ENCODE measurements at places on chromosomes 5 and 9.
A peak's percentile ranks its signal among the peaks of the same experiment; 100 is the strongest.

DNA sequence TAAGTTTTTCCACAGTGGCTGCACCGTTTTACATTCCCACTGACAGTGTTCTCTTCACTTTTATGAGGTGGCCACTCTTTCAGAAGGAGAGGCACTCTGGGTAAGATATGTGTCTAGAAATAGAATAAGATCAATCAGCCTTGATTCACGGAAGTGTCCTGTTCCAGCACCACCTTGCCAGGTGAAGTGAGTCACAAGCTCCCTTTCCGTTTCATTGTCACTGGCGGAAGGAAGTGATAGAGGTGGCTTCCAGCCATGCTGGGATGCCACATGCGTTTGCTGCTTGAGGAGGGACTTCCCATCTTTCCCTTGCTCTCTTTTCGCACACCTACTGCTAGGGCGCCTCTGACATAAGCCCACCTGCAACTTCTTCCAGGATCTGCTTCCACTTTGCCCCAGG, 217.1 kb downstream of the PIK3R1 start:
- peak; percentile 51 for DNase-seq

GRCh38 chr5:158080112-158080511, 221.2 kb upstream of the CLINT1 start:
- no peak for DNase-seq

GRCh38 chr5:72477176-72477575, 30.0 kb downstream of the ZNF366 start:
- no peak for DNase-seq

- no peak for DNase-seq
Observed at GRCh38 chr9:115333277-115334070, 215.5 kb upstream of the TNC start.

DNA sequence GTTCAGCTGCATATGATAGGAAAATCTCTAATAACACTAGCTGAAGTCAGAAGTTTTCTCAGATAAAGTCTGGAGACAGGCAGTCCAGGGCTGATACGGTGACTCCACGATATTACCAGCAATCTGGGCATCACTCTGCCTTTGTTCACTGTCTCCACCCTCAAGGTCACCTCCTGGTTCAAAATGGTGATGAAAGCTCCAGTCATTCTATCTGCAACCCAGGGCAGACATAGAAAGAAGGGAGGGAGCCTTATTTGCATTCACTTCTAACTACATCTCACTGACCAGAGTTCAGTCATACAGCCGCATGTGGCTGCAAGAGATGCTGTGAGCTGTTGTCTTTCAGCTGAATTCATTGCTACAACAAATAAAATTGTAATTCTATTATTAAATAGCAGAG, 22.4 kb upstream of the GPR151 start:
- no peak for DNase-seq

DNA sequence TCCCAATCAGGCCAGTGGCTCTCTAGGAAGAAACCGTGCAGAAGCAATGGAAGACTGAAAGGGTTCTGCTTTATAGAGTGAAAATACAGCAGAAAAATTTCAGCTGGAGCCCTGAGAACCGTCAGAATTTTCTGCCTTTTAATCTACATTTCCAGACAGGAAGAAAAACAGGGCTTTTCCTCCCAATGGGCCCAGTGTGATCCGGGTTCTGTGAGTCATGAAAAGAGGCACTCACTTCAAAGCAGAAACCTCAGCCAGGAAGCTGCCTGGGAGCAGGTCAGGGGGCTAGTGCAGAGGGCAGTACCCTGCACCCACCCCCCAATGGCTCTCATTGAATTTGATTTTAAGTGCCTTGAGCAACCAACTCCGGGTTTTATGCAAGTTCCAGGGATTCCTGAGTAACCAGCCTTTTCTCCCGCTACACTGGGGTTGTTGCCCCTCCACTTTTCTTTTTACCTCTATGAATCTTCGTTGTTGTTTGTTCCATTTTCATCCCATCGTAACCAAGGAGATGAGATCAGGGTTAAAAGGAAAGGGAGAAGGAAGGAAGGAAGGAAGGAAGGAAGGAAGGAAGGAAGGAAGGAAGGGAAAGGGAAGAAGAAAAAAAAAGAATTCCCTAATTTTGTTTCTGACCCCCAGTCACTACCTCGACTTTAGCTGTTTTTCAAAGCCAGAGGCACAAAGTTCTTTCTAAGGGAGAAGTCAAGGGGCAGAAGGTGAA, 1.3 kb downstream of the BARHL1 start:
- no peak for DNase-seq

DNA sequence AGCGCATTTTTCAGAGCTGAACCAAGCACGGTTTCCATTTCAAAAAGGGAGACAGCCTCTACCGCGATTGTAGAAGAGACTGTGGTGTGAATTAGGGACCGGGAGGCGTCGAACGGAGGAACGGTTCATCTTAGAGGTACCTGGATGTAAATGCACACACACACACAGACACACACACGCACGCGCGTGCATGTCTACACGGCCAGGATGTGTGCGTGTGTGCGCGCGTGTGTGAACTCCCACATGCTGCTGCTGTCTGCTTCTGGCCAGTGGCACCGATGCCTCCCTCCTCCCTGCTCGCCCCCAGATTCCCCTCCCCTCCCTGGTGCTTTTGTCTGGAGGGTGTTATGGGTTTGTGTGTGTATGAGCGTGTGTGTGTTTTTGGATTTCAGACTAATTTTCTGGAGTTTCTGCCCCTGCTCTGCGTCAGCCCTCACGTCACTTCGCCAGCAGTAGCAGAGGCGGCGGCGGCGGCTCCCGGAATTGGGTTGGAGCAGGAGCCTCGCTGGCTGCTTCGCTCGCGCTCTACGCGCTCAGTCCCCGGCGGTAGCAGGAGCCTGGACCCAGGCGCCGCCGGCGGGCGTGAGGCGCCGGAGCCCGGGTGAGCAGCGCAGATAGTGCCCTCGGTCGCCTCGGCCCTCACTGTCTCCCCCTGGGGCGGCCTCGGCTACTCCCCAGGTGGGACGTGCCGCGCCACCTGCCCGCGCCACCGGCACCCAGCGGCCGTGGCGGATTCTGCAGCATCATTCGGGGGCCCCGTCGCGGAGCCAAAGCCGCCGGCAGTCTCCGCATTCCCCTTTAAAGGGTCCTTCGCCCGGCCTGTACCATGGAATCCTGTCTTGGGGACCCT, at the start of gene NTRK2:
Gene NTRK2 (plus strand): TSS at position 442 of the 850 bp plus-strand sequence. CDS start 1,020 bp downstream, outside the sequence.
- DNase-seq = peak; percentile 59

- no peak for DNase-seq
Observed at GRCh38 chr9:105286098-105286497, 41.6 kb downstream of the SLC44A1 start.

GRCh38 chr9:37700131-37700530, 49.4 kb downstream of the FRMPD1 start:
- no peak for DNase-seq

DNA sequence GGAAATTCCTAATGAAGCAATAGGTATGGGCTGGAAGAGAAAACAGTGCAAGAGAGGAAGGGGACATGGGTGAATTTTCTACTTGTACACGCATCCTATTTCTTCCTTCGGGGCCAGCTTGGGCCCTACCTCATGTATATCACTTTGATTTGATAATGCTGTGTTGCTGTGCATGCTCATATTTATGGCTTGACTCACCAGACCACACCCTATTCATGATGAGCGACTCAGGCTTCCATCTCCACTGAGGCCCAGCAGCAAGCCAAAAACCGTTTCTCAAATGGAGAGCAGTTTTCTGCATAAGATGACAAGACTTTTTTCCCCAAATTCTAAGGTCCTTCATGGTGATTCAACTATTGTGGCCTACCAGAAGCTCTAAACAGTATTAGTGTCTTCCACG, 2039.1 kb upstream of the CDH9 start:
- no peak for DNase-seq

DNA sequence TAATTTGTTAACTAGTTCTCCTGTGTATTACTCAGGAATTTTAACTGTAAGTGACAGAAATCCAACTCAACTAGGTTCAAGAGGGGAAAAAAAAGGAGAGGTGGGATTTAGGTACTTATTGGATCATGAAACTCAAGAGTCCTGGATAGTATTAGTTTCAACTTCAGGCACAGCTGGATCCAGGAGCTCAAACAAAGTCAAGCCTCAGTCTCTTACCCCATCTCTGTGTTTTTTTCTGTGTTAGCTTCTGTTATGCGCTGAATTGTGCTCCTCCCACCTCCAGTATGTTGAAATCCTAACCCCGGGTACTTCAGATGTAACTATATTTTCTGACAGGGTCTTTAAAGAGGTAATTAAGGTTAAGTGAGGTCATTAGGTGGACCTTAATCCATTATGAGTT, 53.5 kb downstream of the SMIM23 start:
- no peak for DNase-seq

GRCh38 chr5:88845081-88845697, 37.8 kb downstream of the MEF2C start:
- DNase-seq = no peak

GRCh38 chr5:93090698-93091097, 490.3 kb downstream of the NR2F1-AS1 start:
- DNase-seq = no peak
